Activated CD4-positive, alpha-beta memory T cell treated with anti-CD3 and anti-CD28 coated beads for 36 hours (primary cell): ENCODE measurements at places on chromosomes 7 and 10. TPM values are rescaled to one million over a fixed set of nuclear protein-coding genes. Genes with fewer than 3 reads are reported as not detected.

DNA sequence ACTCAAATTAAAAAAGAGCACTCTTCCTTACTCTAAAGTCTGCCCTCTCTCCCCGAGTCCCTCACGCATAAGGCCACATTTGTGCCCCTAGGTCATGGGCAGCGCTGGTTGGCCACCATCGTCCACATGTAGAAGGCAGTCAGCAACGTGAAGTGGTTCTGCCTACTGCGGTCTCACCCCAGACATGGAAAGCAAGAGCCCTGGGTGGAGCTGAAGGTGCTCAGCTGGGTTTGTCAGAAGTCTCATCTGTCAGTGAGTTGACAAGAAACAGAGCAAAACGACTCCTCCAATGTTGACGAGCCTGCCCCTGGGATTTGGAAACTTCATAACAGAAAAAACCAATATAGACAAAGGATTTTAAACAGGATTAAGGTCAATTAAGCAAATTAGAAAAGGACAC, 192.3 kb upstream of the PRSS58 start:
- no peak for DNase-seq

GRCh38 chr7:2763597-2763996, 75.6 kb downstream of the AMZ1 start:
- DNase-seq = no peak

- peak; percentile 85 for DNase-seq
These were observed 24.1 kb downstream of the PRF1 start for GRCh38 chr10:70578371-70578947.

DNA sequence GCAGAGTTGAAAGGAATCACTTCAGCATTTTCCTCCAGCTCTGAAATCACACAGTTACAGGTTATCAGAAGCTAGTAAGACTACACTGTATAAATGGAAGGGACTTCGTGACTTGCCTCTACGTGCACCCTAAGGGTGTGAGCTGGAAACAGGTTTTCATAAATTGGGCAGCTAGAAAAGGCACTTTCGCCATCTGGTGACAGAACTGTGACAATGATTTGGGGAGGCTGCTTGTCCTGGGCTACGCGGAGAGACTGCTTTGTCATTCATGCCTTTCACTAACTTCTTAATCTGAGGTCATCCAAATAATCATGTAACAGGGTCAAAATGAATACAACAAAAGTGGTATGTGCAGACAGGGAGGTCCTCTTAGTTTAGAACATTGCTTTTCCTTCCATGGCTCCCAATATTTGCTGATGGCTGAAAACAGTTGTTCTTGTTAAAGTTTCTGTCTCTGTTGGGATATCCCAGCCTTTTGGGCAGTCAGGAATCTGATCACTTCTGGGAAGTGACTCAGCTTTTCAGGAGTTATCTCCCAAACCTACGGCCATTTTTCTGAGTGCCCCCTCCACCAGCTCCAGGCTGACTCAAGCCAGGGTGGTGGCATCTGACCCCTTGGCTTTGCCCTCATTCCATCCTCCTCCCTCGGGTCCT, 17.8 kb downstream of the VWC2 start:
- no peak for DNase-seq

DNA sequence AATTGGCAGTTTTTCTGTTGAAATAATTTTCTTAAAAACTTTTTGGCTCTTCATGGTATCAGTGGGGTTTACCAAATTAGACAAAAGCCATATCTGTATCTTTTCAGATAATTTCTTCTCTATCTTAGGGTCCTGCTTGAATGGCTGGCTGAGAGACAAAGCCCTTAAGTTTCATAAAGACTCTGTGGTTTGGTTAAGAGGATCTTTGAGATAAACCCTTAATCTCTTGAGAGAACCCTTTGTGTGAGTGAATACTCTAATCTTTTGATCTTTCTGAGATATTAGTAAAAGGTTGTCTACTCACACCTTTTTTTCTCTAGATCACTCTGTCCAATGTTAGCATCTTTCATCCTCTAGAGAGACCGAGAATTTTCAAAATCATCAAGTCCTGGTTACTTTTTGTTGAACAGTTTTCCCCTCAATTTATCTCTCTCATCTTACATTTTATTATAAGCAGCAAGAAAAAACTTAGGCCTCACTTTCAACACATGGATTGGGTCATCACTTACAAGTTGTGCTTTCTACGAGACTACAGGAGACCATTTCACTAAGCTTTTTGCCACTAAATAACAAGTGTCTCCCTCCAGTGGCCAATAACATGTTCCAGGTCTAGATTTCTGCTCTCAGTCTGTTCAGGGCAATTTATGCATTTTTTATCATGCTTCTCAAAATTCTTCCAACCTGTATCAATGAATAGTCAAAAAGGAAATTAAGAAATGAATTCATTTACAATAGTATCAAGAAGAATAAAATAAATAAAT, 28.4 kb downstream of the DNAJC9 start:
- DNase-seq = no peak

DNA sequence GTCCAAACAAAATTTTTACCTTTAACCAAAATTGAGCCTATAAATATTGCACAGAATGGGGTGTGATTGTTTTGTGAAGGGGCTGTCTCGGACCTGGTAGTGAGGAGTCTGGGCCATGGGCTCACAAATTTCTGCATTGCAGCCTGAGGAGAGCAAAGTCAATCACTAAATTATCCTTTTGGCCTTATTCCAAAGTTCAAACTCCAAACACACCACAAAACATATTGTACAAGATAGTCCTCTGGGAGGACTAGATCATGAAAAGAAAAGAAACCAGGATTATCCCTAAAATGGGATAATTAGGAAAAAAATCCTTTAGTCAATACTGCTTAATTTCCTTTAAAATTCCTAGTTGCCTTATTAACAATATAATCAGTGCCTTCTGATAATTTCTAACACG, 115.5 kb downstream of the BUB3 start:
- DNase-seq = no peak

DNA sequence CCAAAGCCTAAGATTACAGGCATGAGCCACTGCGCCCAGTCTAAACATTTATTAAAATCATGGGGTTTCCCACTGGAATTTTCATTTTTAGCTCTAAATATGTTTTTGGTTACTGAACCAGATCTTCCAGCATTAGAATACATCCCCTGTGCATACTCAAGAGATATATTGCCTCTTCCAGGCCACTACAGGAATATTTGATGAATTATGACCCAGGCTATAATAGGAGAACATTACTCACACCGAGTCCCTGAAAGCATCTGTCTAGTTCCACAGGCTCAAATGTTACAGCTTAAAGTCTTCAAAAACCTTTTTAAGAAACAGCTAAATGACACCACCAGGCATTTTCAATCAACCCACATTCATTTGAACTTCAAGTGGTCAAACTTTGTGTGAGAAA, 50.4 kb upstream of the GRM8 start:
- DNase-seq = no peak

DNA sequence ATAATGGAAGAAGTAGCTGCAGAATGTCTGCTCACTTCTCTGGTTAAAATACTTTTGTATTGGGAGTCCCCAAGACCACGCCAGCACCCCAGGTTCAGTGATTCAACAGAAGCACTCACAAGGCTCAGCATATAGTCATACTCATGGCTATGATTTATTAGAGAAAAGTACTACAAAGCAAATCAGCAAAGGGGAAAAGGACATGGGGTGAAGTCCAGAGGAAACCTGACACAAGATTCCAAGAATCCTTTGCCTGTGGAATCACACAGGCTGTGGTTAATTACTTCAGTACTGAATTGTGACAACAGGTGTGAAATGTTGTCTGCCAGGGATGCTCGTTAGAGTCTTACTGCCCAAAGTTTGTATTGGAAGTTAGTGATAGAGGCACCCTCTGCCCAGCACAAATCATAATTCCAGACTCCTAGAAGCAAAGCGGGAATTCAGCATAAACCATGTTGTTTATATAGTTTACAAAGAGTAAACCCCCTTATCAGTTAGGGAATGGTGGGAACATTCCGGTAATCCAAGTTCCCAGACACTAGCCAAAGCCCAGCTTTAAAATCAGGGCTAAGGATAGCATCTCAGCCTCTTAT, 79.4 kb downstream of the HYCC1 start:
- no peak for DNase-seq

- DNase-seq = no peak
These were observed 76.0 kb upstream of the ARMC3 start for GRCh38 chr10:22851865-22852239.

- DNase-seq = no peak
These were observed 224.2 kb downstream of the PLXNA4 start for GRCh38 chr7:132351954-132352499.

- no peak for DNase-seq
These were observed 46.8 kb downstream of the DLG5 start for GRCh38 chr10:77879710-77880109.

- DNase-seq = no peak
These were observed 176.9 kb downstream of the CRPPA start for GRCh38 chr7:16244469-16244868.

- no peak for DNase-seq
These were observed 2.7 kb downstream of the FZD9 start for GRCh38 chr7:73436031-73436929.

DNA sequence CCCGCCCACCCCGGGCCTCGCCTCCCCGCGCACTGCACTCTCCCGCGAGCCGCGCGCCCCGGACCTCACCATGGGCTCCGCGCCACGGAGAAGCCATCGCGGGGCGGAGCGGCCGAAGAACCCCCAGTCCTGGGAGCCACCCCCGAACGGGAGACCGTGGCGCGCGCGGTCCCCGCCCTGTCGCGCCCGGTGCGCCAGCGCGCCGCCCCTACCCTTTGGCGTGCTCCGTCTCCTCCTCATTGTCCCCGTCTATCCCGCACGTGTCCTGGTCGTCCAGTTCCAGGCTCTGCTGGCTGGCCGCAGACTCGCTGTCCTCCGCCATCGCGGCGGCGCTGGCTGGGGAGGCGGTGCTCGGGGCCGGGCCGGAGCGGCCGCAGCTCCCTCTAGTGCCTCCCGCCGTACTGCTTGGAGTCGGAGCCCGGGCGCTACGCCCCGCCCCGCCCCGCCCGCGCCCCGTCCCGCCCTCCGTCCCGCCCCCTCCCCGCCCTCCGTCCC, at the start of gene NMT2:
Gene NMT2, minus strand, starts transcription at position 403 of the 495 bp plus-strand sequence. Its CDS starts 81 bp downstream, at position 322.
- DNase-seq = no peak

DNA sequence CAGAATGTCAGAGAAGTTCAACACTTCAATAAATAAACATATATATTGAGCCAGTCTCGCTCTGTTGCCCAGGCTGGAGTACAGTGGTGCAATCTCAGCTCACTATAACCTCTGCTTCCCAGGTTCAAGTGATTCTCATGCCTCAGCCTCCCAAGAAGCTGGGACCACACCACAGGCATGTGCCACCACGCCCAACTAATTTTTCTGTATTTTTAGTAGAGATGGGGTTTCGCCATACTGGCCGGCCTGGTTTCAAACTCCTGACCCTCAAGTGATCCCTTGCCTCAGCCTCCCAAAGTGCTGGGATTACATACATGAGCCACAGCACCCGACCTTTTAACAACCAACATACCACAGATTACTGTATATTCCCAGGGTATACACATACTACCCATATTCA, 134.2 kb downstream of the JMJD1C start:
- DNase-seq = no peak

- DNase-seq = no peak
These were observed 49.2 kb upstream of the ZMIZ1 start for GRCh38 chr10:79019441-79020014.

- no peak for DNase-seq
These were observed 2.8 kb downstream of the SHH start for GRCh38 chr7:155809332-155809946.

DNA sequence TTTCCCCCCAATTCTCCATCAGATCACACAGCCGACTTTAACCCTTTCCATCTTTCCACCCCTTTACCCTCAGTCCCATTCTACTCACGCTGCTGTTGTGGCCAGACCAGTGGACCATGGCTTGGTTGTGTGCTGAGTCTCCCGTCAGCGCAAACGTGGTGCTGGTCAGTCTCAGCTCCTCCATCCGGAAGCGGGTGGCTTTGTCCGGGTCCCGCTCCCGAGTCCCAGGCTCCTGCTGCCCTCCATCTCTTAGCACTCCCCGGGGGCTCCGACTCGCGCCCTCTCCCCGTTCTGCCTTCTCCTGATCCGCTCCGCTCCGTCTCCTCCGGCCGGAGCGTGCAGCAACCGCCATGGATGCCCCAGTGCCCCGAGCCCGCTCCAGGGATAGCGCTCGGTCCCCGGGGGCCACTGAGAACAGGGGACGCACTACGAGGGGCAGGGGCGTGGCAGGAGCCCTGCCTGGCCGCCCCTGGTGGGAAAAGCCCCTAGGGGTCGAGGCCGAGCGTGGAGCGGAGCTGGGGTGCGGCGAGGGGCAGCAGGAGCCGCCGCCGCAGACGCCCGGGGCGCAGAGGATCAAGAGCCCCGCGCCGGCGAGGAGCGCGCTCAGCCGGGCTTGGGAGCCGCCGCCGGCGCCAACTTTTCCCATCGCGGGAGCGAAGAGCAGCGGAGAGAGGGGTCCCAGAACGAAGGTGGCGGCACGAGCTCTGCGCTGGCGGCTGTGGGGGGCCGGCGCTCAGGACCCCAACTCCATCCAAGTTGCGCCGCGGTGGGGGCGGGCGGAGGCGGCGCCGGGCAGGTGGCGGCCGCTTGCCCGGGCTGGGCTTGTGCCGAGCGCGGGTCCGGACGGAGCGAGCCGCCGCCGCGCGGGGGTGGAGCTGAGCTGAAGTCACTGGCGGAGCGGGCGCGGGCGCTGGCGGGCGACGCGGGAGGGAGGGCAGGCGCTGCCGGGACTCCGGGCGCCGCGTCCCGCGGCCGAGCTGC, at the start of gene SORCS1:
Gene SORCS1, minus strand, starts transcription at position 826 of the 981 bp plus-strand sequence.
- no peak for DNase-seq

GRCh38 chr10:71971769-71972555, 7.8 kb downstream of the CHST3 start:
- DNase-seq = no peak

GRCh38 chr10:75487755-75488125, 56.3 kb downstream of the LRMDA start:
- no peak for DNase-seq

DNA sequence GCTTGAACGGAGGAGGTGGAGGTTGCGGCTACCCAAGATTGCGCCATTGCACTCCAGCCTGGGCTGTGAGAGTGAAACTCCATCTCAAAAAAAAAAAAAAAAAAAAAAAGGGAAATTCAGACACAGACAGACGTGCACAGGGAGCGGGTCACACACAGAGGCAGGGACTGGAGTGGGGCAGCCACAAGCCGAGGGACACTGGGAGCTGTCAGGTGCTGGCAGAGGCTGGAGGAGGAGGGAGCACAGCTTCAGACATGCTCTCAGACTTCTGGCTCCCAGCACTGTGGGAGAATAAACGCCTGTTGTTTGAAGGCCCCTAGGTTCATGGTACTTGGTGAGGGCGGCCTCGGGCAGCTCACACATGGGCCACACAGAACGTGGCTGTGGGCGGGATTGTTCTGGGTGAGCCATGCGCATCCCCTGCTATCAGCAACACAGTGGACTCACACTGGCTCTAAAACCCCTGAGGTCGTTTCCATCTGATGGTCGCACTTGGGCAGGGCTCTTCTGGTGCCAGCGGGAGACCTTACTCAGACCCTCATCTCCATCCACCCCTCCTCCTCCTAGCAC, 375.9 kb downstream of the DNAJB6 start:
- DNase-seq = no peak

The GIMAP8 gene
- total RNA-seq = 11.8 TPM

The TYW1B gene
- total RNA-seq = 2.9 TPM

The FAM131B gene
- 2.3 TPM for total RNA-seq

The SLC25A28 gene
- 69.9 TPM for total RNA-seq

The CHAT gene
- not detected for total RNA-seq

The GDF2 gene
- total RNA-seq = not detected

The AKR1D1 gene
- not detected for total RNA-seq

The SMO gene
- total RNA-seq = 0.21 TPM

The CLCN1 gene
- 0.17 TPM for total RNA-seq

The DENND2A gene
- not detected for total RNA-seq
